Cortex of kidney (tissue), 1 donor: ENCODE measurements at places on chromosomes 2 and 18.

GRCh38 chr2:229416116-229416694 lies 145.1 kb upstream of the PID1 start:
- DNase-seq: no peak

- no peak for DNase-seq
Observed at GRCh38 chr2:217757108-217757463, 245.7 kb downstream of the TNS1 start.

DNA sequence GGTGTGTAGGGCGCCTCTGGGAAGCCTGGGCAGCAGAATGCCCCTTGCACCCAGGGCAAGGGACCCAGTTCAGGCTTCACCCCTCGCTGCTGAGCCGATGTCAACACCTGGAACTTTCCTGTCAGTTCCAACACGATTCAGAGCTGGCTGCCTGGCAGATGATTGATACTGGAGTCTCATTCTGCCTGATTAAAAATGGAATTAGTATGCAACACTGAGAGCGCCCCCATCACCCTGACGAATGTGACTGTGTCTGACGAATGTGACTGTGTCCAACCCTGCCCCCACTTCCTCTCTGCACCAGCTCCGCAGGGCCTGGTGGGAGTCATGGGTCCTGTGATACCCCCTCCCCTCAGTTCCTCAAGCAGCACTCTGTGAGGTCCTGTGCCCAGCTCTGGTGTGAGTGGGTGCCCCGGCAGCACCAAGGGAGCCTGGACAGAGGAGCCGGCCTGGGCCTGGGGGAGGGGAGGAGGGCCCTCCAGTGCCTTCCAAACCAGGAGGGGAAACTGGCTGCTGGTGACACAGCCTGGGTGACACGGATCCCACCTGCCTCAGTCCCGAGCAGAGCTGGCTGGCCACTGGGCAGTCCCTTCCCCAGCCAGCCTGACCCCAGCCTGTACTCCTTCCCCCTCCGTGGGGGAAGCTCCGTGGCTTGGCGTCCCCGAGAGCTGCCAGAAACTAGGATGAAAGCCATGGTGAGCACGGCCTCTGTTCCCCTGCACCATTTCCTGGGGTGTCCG lies 41.4 kb upstream of the ALPP start:
- DNase-seq: no peak

DNA sequence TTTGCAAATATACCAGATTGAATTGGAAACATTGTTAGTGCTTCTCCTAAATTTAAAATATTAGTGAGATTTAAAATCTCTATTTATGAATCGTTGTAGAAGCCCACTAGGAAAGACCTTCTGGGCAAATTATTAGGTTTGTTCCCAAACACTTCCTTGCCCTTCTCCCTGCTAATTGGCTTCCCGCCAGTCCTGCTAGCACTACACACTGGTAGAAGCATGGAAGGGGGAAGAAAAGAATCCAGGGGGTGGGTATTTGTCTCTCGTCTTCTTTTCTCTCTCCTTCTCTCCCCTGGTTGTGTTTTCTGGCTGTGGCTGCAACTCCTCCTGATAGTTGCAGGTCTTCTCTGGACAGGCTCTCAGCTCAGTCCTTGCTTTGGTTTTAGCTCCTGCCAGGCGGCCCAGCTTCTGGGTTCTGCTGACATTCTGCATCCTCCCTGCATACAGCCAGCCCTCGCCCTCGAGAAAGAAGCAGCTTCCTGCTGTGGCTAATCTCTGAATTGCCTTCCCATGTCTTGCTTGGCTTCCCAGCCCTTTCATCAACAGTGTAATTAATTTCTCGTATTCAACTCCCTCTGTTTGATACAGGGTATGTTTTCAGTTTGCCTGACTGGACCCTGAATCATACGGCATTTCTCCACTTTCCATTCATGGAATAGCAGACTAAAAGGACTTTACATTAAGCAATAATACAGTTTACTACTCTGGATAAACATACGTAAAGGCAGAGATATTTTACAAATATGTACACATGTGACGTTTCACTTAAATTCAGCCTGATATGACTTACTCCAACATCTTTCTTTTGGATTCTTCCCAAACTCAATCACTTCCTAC lies 6.9 kb upstream of the PARD3B start:
- no peak for DNase-seq

DNA sequence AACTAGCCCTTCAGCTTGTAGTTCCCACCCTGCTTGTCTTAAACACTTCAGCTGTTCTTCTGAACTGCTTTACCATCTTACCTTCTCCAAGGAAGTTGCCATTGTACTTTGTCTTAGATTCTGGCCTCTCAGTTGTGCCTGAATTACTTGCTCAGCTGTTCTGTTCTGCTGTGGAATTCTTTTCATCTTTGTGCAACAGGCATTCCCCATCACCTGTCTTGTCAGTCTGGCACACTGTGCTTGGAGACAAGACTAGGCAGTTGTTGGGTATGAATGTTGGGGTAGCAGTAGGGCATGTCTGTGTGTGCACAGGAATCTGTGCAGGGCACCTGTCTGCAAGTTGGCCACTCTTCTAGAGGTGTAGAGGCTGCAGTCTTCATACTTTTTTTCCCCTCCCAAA lies 38.7 kb downstream of the PHLPP1 start:
- no peak for DNase-seq

DNA sequence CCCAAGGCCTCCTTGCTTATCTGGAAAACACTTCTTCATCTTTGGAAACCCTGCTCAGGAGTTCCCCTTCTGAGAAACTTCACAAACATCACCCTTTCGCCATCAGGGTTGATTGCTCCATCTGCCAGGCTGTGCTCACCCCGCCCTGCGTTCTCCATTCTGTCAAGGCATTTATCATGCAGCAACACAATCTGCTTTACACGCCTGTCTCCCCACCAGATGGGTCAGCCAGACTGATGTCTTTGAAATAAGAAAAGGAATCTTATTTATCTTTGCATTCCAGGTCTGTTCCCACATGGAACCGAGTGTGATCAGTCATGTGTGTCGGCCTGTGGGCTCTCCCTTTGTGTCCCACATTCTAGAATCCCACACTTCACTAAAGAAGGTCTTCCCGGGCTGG lies 110.0 kb upstream of the ARL4C start:
- DNase-seq: no peak

GRCh38 chr18:28541276-28541930 lies 364.5 kb upstream of the CDH2 start:
- no peak for DNase-seq
